ENCODE measurements at places on chromosomes 6 and 20.

DNA sequence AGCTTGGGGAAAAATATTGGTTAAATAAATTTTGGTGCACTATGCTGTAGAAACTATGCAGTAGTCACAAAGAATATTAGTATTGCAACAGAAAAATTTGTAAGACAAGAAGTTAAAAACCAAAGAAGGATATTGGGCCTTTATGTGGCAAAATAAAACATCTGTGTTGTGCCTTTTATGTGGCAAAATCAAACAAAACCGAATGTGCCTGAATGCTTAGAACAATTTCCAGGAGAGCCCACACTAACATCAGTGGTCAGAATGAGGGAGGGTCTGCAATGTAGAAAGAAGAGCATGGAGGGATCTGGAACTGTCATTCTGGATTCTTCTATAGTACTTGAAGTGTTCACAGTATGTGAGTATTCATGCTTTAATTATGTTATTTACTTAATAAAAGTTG lies 75.2 kb downstream of the L3MBTL3 start:
- no peak for DNase-seq

- DNase-seq: no peak
Observed at GRCh38 chr20:41927655-41928054, 309.5 kb upstream of the CHD6 start.

GRCh38 chr6:149821492-149821891 lies 42.7 kb downstream of the LRP11 start:
- DNase-seq: no peak

DNA sequence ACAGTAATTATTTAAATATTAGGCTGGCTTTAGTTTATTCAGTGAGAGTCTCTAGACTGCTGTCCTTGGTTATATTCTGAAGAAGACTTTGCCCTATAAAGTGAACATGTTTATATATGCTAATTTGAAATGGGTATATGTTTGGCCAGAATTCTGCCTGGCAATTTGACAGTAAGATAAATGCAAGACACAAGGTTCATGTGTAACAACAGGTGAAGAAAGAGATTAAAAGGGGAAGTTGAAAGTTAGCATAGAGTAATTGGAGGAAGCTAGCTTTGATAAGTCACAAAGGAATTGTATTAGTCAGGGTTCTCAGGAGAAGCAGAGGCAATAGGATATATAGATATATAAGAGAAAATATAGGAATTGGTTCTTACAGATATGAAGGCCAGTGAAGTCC lies 191.4 kb downstream of the CENPW start:
- no peak for DNase-seq

- no peak for DNase-seq
Observed at GRCh38 chr6:24448828-24449525, 40.4 kb downstream of the GPLD1 start.

DNA sequence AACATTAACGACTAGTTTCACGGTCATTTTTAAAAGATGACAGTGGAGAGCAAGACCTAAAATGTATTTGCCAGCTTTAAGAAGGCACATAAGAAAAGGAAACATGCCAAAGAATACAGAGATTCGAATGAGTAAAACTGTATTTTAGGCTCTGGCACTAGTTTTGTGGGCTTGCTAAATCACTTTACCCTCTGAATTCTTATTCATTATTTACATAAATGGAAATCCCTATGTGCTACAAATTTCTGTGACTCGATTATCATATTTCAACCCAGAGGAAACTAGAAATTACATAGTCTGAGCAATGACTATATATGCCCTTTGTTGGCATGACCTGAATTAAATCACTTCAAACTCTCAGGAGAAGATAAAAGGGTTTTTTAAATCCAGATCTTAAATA lies 441.7 kb upstream of the RNF217 start:
- DNase-seq: no peak

DNA sequence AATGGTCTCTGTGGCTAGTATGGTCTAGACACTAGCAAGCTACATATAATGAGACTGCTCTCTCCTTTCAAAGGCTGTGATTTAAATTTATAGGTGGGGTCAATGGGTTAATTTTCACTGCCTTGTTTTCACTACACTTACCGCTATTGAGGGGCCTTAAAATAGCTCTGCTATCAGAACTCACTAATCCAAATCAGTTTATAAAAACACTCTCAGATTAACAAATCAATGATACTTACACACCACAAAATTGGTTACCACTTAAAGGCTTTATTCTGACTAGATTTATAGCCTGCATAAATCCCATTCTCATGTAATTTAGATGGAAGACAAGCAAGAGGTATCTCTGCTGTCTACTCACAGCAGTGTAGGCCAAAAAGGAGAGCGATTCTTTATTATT lies 313.0 kb upstream of the AGPAT4 start:
- DNase-seq: no peak

DNA sequence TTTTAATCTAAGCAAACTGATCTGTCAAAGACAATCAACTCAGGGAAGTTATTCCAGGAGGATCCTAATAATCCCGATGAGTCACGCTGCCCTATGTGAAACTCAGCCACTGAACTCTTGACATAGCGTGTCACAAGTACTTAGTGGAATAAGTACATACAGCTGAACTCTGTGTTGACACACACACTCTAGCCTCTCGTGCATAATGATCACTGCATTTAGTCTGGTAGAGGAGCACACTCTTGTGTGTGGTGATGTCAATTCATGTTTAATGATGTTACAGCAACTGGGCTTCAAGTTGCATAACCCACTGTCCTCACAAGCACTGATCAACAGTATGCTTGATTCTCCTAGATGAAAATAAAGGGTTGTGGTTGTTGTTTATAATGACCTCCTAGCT lies 148.3 kb downstream of the HACE1 start:
- peak; percentile 51 for DNase-seq

GRCh38 chr20:32535953-32536823 lies 48.9 kb downstream of the NOL4L start:
- peak; percentile 6 for DNase-seq

Measured in IMR-90 (cell line).